ENCODE measurements at places on chromosomes 3 and 15. TPM values are rescaled to one million over a fixed set of nuclear protein-coding genes. Genes with fewer than 3 reads are reported as not detected.
A peak's percentile ranks its signal among the peaks of the same experiment; 100 is the strongest.

The PLSCR1 gene
- 92.9 TPM for total RNA-seq

GRCh38 chr3:48472673-48472922 is 26.1 kb downstream of the ATRIP start:
- no peak for DNase-seq

The UROC1 gene
- not detected for total RNA-seq

- DNase-seq: no peak
Observed at GRCh38 chr3:14913926-14914778, 33.2 kb upstream of the NR2C2 start.

DNA sequence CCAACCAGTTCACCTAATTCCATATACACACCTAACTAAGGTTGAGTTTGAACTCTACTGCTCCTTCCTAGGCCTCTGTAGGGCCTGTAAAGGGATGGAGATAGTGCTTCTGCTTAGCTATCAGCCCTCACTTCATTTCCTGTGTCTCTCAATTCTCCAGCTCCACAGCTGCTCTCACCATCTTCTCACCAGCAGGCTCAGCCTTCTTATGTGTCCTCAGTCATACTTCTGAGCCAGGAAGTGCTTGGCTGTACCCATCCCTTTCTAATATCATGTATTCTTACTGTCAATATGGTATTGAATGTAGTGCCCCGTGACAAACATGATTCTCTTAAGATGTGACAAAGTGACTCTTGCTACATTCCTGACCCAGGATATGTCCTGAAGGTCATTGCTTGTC is 116.9 kb downstream of the SLC9A9 start:
- DNase-seq: no peak

The EPHB1 gene
- total RNA-seq: 1.1 TPM

GRCh38 chr3:10548992-10549391 is 43.6 kb upstream of the ATP2B2 start:
- DNase-seq: no peak

DNA sequence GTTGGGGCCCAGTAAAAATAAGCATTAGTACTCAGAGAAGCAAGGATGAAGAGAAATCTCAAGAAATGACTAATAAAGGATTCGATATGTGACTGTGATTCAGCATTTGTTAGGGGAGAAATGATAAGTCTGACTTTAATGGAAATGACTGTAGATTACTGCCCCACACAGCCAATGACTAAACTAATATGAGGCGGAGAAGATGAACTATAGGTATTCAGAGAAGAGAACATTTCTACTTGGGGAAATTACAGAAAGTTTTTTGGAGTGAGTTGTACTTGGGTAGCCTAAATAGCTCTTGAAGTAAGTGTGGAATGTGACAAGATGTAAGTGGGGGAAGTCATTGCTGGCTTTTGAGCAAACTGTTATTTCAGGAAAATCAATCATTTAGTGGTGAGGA is 380.0 kb downstream of the PDCD6IP start:
- no peak for DNase-seq

DNA sequence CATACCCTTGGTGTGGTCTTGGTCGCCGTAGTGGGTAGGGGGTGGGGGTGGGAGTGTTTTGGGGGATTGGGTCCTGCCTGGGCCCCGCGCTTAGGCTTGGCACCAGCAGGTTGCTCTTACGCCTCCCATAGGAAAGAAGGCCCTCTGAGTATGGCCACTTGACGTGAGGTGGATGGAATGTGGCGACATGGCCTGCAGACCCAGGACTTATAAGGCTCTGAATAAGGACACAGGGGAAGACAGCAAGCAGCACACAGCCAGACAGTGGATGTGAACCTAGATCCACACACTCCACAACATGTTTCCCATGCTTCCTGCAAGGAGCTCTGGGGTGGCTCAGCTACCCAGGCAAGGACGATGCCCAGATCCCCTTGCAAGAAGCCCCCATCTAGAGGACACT is 12.4 kb downstream of the RBPMS2 start:
- no peak for DNase-seq

DNA sequence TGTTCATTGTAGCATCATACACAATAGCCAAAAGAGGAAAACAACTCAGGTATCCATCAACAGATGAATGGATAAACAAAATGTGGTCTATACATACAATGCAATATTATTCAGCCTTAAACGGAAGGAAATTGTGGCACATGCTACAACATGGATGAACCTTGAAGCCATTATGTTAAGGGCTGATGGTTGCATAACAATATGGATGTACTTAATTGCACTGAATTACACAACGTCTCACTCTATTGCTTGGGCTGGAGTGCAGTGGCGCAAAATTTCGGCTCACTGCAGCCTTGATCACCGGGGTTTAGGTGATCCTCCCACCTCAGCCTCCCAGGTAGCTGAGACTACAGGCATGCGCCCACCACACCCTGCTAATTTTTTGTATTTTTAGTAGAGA is 7.0 kb upstream of the TMEM62 start:
- no peak for DNase-seq

DNA sequence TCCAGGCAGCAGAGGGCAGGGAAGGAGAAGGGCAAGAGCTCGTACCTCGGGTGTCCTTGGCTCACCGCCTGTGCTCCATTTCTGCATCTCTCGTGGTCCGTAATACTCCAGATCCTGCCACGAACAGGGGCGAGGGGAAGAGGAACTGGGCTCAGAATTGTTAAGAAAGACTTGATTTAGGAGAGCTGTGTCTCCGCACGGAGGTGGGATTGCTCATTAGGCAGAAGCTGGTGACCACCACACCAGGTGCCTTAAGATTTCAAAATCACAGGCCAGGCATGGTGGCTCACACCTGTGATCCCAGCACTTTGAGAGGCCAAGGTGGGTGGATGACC is 37.2 kb upstream of the BDH1 start:
- no peak for DNase-seq

- no peak for DNase-seq
Observed at GRCh38 chr3:38627956-38628355, 21.5 kb downstream of the SCN5A start.

DNA sequence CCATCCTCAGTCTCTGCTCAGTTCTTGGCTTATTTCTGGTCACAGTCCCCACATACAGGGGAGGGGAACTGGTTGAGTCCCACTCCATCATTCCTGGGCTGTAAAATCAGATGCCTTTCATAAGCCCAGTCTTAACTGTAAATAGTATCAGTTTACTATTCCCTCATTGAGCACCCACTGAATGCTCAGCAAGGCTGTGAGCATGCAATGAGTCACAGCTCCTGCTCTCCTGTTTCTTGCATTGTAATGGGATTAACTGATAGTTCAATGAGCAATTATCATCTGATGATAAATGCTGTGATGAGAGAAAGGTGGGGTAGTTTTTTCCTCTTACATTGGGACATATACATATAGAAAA is 113.6 kb upstream of the TPM1 start:
- no peak for DNase-seq

The GLDN gene
- total RNA-seq: 58.6 TPM

DNA sequence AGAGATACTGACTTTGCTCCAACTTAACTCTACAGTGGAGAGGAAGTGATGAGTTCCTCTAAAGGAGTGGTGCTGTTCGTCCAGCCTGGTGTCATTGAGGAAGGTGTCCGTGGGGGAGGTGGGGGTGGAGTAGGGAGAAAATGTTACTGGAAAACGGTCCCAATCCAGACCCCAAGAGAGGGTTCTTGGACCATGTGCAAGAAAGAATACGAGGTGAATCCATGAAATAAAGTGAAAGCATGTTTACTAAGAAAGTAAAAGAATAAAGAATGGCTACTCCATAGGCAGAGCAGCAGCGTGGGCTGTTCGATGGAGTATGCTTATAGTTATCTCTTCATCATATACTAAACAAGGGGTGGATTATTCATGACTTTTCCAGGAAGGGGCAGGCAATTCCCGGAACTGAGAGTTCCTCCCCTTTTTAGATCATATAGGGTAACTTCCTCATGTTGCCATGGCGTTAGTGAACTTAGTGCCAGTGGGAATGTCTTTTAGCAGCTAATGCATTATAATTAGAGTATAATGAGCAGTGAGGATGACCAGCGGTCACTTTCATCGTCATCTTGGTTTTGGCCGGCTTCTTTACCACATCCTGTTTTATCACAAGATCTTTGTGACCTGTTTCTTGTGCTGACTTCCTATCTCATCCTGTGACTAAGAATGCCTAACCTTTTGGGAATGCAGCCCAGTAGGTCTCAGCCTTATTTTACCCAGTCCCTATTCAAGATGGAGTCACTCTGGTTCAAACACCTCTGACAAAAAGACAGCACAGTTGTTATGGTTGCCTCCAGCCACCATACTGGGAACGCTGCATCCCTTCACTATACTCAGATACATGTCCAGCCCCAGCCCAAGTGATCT is 38.6 kb downstream of the CLEC3B start:
- peak; percentile 77 for DNase-seq

The A4GNT gene
- total RNA-seq: not detected

DNA sequence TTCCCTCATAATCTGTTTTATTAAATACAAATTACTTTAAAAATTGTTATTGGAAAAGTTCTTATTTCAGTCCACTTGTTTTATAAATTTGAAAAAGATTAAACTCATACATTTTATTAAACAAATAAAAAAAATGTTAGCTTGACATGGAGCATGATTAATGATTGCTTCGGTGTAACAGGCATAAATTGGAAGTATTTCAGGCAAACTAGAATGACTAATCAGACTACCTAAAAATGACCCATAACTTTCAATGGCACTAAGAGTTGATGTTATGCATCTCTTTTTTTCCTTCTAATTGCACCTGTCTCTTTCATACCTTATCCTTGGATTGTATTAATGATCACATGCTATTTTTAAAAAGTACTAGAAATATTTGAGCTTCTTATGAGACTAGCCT is 343.3 kb downstream of the ZNF385D start:
- DNase-seq: no peak

- DNase-seq: peak; percentile 30
Observed at GRCh38 chr3:105762749-105763658, 105.8 kb downstream of the CBLB start.

The IL17RB gene
- 5.5 TPM for total RNA-seq

- DNase-seq: no peak
Observed at GRCh38 chr3:24540821-24541220, 46.2 kb upstream of the THRB start.

The HESX1 gene
- 0.61 TPM for total RNA-seq

The THSD4 gene
- total RNA-seq: 24.6 TPM

DNA sequence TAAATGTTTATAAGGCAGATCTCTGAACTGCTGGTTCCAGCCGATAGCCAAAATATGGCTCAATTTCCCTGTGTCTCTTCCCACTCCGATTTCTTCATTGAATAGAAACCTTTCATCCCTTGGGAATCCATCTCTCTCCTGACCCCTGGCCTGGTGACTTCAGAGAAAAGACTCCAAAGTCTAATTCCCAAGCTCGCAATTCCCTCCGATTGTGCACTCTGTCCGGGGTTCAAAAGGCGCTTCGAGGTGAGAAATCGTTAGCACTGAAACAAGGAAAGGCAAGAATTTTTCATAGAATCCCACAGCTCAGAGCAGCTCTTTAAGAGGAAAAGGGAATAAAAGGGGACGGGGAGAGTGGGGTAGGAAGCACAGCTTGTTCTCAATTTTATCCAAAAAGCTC is 18.4 kb upstream of the RAD18 start:
- no peak for DNase-seq

The GCNT3 gene
- 4.7 TPM for total RNA-seq

The P4HTM gene
- 40.2 TPM for total RNA-seq

The KNG1 gene
- not detected for total RNA-seq

DNA sequence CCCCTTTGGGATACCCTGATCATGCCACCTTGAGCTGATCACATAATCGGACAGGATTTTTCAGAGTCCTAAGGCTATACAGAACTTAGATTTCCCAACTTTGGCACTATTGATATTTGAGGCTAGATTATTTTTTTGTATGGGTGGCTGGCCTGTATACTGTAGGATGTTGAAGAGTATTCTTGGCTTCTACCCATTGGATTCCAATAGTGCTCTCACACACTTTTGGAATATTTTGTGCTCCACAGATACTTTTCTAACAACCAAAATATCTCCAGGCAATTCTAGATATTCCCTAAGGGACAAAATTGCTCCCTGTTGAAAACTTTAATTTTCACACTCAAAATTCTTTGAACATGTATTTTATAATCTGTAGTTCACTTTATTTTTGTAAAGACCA is 125.1 kb downstream of the ABI3BP start:
- DNase-seq: no peak

The APPL1 gene
- total RNA-seq: 35.8 TPM

The ANKUB1 gene
- total RNA-seq: 2.2 TPM

DNA sequence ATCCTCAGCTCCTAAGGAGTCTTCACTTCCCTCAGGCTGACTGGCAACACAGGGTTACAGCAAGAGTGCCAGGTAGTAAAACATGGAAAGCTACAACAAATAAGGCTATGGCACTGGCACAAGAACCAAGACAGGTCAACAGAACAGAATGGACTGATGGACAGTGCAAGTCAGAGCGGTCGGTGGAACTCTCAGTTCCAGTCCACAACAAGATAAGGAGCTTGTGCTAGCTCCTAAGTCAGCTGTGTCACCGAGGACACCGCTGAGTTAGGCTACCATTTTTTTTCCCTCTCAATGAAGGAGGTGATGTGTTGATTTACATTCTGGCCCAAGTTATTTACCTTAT is 55.9 kb upstream of the LIMD1 start:
- no peak for DNase-seq

The WWTR1 gene
- 74.2 TPM for total RNA-seq

The BSN gene
- total RNA-seq: 0.26 TPM

GRCh38 chr15:46278062-46278461 is 643.2 kb downstream of the SQOR start:
- DNase-seq: no peak

The LRRC2 gene
- 0.45 TPM for total RNA-seq

DNA sequence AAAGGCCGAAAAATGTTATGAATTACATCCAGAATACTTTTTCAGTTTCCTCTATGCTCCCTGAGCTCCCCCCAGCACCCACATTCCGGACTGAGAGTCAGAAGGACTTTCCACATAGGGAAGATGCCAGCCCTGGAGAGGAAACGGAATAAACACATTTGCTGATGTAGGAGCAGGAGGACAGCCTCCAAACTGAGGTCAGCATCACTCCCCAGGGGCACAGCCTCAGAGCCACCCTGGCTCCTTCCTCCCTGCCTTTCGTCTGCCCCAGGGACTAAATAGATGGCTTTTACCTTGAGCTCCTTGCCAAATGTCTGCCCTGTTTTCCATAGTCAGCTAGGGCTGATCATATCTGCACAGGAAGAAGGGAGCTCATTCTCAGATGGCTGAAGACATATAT is 22.6 kb upstream of the SLCO2A1 start:
- DNase-seq: no peak

The REC114 gene
- not detected for total RNA-seq

- DNase-seq: no peak
Observed at GRCh38 chr15:42608110-42608531, 32.7 kb downstream of the STARD9 start.

The GOLGA6D gene
- total RNA-seq: not detected

The AGBL1 gene
- 3.3 TPM for total RNA-seq

GRCh38 chr3:100416176-100416575 is 14.8 kb downstream of the LNP1 start:
- no peak for DNase-seq

- no peak for DNase-seq
Observed at GRCh38 chr3:116114586-116114985, 330.7 kb downstream of the LSAMP start.

The CDHR4 gene
- total RNA-seq: 0.20 TPM

The PROK2 gene
- total RNA-seq: 18.1 TPM

The LSAMP gene
- total RNA-seq: 27.6 TPM

The PRR20G gene
- total RNA-seq: not detected
